ENCODE measurements at places on chromosomes 6 and 20.

DNA sequence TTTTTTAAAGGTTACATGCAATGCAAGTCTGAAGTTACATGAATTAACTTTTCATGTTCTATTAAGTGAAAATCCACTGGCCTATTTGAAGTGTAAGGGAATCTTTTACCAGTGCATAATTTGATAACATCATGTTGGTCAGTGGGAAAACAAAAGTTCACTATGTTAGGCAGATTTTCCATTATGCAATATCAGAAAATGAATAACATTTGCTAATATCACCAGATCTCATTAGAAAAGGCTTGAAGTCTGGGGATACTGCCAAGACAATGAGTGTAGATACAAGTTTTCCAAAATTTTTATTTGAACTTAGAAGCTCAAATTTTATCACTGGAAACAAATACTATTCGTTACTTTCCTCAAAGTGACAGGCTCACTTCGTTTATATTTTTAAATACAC lies 296.4 kb upstream of the CDH4 start:
- DNase-seq, result no peak
- no peaks in the 10 kb centered on the region for H3K27me3 ChIP-seq
- no peak overlapping the region for H3K4me3 ChIP-seq
- no peaks in the 10 kb centered on the region for H3K36me3 ChIP-seq
- no peaks in the 10 kb centered on the region for H3K4me1 ChIP-seq
- no peak overlapping the region for H3K27ac ChIP-seq

GRCh38 chr20:24948939-24949679 lies at the start of gene CST7:
Gene CST7, plus strand, starts transcription at chr20:24949269. Its CDS starts 237 bp downstream, at chr20:24949506.
- H3K27ac ChIP-seq, result peak within 1 kb of the TSS; percentile 95
- H3K4me1 ChIP-seq, result peaks cover 71% of the 10 kb centered on the region
- peak within 1 kb of the TSS; percentile 79 for H3K4me3 ChIP-seq
- H3K36me3 ChIP-seq, result peaks cover 54% of the 10 kb centered on the region

DNA sequence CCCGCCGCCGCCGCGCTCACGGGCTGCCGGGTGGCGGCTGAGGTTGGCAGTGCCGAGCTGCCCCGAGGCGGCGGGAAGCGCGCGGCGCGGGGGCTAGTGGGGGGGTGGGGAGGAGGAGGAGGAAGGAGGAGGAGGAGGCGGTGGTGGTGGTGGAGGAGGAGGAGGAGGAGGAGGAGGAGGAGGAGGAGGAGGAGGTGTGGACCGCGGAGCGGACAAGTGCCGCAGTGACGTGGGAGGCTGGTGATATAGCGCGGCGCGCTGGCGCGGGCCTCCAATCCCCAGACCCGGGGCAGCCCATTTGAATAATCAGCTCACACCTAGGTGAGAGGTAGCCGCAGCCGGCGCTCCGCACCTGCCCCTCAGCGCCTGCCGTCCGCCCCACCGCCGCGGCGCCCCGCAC lies at the start of gene FOXA2:
Gene FOXA2 (minus strand): TSS at position 51 of the 400 bp plus-strand sequence. CDS start 294 bp downstream, outside the sequence.
- H3K27ac ChIP-seq, result peak within 1 kb of the TSS; percentile 69
- DNase-seq, result no peak
- H3K4me1 ChIP-seq, result no peaks in the 10 kb centered on the region
- no peak within 1 kb of the TSS for H3K4me3 ChIP-seq
- H3K27me3 ChIP-seq, result peaks cover 84% of the 10 kb centered on the region

DNA sequence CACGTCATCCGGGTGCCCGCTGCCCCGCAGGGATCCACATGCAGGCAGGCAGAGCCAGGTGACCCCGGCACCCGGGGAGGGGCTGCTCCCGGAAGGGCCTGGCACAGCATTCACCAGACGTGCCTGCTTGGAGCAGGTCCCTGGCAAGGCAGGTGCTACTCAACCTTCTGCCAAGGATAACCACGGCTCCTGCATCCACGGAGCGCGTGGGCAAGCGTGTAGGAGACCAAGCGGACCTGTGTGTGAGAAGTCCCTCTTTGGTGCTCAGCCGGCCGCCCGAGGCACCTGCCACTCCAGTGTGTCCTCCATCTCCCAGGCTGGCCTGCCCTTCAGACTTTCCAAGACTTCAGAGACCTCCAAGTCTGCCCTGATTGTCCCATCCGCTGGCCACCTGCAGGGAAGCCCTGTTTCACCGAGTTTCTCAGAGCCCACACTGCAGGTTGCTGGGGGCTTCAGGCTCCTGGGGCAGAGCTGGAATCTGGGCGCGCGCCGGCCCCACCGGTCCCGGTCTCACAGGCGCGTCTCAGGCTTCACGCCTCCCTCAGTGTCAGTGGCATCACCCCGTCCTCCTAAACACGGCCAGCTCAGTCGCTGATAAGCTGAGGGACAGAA lies 124.3 kb downstream of the DLL1 start:
- peaks cover 4% of the 10 kb centered on the region for H3K27me3 ChIP-seq
- peaks cover 16% of the 10 kb centered on the region for H3K4me1 ChIP-seq
- no peak overlapping the region for H3K27ac ChIP-seq
- no peak overlapping the region for H3K4me3 ChIP-seq

Data from activated naive CD4-positive, alpha-beta T cell treated with anti-CD3 and anti-CD28 coated beads, Interleukin-2, amount 10 ng/mL, durations not matched to agents 7 days and 5 days (primary cell).